H9 (cell line): ENCODE measurements at places on chromosomes 13 and 19. TPM values are rescaled to one million over a fixed set of nuclear protein-coding genes. Genes with fewer than 3 reads are reported as not detected.

LILRB3 gene
- not detected in 2 replicates for total RNA-seq

SOX21 gene
- total RNA-seq = 36.8 and 38.4 TPM in 2 replicates

DNA sequence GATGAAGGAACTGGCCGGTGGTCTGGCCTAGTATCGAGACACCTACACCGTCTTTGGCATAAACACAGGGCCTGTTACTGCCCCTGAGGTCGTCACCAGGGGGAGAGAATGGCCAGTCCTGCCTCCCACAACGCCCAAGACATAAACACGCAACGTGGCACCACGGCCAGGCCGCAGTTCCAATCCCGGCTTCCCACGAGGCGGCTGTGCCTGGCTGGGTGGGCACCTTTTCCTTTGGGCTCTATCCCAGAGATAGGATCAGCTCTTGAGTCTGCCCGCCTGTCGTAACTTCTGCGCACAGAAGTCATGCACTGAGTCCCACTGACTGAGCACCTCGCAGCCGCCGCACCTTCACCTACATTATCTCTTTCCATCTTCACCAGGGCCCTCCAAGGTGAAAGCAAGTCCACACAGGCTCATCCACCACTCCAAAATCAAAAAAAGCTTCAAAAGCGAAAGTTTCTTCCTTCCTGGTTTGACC is 1.1 kb downstream of the MIER2 start:
- no peak for DNase-seq

DNA sequence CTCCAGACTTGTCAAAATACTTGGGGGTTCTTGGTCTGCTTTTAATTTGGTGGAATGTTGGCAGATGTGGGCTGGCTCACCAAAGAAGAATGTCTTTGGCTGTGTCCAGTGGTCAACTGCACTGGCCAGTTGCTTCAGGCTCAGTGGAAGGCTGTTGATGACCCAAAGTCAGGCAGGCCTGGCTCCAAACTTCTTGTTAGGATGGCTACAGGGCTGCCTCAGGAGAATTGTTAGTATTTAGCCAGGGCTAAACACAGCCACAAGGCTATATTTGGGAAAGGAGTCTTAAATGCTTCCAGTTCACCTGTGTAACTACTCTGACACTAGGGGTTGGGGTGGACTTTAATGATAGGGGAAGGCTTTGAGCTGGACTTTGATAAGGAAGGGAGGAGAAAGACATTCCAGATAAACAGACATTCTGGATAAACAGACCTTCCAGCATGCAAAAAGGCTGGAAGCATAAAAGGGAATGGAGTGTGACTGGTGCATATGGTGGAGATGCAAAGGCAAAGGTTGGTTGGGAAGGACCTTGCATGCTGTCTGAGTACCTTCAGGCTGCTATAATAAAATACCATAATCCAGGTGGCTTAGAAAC is 116.8 kb downstream of the FOXO1 start:
- no peak for DNase-seq

DNA sequence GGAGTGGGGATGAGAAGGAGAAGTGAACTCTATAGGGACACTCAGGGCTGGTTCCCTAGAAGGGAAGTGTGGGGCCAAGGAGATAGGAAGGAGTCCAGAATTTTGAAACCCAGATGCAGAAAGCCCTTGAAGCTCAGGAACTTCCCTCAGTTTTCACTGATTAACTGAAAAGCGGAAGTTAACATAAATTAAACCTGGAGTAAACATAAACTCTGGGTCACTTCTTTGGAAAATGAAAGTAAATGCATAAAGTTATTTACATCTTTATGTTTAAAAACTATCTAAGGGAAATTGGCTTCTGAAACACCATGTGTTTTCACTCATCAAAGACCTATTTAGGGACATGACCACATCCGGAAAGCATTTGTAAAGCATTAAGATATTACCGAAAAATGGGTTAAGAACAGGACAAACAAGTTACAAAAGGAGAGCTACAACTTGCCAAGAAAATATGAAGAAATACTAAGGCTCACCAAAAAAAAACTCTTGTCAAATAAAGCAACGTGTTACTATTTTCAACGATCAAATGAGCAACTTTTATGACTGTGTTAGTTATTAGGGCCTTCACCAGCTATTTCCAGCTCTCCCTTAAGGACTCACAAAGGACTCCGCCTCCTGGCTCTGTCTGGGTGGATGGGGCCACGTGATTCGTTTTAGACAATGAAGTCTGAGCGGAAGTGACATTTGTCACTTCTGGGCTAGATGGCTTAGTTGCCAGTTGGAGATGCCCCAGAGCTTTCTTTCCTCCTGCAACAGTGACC is 439.1 kb upstream of the ZNF507 start:
- no peak for DNase-seq

DNA sequence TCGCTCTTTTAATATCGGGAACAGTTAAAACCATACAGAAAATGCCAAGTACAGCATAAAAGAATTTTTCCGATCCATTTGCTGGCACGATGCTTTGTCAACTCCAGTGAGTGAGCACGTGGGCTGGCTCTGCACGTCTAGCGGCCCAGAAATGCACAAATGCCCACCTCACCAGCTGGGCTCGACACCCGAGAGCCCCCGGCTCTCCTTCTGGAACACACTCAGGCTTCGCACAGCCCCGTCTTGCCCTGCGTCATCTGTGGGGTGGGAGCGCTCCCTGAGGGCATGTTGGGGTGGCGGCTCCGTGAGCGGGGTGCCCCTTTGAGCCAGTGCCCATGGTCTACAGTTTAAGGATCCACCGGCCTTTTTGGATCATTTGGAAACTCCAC is 24.5 kb downstream of the ATP4B start:
- no peak for DNase-seq

DNA sequence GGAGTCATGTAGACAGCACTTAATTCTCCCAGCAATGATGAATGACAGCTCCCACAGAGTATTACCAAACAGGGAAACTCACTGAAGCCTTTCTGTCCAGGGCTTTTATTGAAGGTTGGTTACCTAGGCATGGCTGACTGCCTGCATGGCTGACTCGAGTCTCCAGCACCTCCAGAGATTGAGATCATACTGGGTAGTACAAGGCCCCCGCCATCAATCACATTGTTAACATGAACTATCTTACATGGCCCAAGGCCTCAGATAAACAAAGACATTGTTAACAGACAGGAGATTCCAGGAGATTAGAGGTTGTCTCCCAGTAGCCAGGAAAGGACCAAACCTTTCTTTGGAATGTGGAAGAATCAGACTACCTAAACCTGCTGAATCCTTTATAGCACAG is 128.3 kb upstream of the LSM14A start:
- no peak for DNase-seq
